ENCODE measurements at places on chromosomes 3 and 15.

GRCh38 chr3:97089621-97090020, 275.2 kb downstream of the EPHA6 start:
- no peak for DNase-seq

DNA sequence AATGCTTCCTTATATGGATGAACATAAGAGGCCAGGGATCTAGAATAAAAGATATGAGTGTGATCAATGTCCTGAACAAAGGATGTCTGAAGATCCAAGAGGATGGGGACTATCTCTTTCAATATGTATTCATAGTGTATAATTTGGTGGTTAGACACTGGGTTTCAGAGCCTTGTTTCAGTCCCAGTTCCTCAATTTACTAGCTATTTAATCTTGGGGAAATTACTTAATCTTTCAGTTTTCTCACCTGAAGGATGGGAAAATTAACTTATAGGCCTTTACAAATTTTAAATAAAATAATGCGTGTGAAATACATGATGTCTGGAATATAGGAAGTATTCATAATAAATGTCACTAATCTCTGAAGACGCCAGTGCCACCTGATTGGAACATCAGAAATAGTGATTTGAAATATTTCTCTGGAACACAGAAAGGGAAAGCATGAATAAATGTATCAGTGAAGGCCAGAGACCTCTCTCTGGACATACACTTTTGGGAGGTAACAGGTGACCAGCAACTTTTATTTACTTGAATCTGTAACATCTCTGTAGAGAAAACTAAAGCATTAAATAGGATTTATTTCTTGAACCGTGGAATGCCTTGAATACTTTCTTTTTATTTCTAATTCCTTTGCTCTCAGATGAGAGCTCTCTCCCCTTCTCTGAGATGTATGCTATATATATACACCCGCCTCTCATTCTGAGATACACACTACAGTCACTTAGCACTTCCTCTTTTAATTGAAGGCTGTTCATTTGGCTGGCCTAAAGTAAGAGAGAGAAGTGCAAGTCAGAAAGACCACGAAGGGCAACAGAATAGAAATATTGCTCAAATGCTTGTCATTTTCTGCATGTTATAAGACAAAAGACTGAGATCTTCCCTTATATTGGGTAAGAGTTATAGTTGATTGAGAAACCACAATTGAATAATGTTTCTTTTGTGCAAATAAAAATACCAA, 407.1 kb downstream of the LSAMP start:
- no peak for DNase-seq

GRCh38 chr3:14923476-14923875, 23.9 kb upstream of the NR2C2 start:
- no peak for DNase-seq

DNA sequence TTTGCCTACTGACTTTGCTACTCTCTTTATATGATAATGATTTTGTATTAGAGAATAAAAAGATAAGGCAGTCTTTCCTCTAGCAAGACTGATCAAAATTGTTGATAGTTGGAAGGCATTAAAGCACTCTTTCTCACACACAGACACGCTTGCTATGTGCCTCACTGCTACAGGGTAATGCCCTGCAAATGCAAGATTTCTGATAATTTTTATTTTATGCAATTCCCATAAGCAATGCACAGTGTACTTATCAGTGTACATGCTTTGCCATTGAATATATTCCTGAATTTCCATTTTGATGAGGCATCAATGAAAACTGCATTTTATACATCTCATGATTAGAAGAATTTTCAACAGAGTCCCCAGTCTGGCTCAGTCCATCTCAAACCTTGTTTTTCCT, 263.2 kb downstream of the CHST2 start:
- no peak for DNase-seq

DNA sequence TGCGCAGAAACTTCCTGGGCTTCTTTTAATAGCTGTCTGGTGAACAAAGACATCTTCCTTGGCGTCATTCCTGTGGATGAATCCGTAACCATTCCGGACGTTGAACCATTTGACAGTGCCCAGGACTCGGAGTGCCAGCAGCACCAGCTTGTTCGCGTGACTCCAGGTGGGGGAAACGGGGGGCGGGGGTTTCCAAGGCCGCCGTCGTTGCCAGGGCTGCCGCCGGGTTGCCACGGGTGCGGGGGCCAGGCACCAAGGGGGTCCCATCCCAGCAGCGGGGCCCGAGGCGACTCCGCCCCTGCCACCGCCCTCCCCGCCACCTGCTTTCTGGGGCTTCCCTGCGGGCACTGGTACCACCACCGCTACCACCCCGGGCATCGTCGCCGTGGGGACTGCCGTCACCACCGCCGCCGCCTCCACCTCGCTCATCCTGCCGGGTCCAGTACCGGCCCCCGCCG, 22.8 kb downstream of the RGMA start:
- no peak for DNase-seq

DNA sequence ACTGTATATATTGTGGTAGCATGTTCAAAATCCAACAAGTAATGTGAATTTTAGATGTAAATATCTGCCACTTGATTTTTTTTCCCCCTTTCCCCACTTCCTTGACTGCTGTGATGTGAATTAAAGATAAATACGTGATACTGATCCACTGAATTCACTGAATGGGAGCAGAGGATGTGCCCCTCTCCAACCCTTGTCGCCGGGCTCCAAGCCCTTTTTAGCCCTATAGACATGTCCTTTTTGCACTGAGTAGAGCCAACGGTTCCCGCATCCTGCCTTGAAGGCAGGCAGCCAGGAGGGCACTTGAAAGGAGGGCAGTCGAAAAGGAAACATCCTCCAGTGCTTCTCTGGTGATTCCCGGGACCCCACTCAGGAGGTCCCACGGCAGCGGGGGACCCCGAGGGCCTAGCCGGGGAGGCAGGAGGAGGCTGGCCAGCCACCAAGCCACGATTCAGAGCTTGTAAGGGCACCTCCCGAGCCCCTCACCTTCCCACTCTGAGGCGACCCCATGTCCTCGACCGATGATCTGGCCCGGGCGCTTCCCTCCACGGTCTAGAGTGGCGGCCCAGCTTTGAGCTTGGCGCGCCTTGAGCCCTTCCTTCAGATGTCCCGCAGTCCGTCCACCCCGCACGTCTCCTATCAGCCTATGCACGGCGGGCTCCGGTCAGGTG, 901 bp upstream of the MANF start:
- no peak for DNase-seq

DNA sequence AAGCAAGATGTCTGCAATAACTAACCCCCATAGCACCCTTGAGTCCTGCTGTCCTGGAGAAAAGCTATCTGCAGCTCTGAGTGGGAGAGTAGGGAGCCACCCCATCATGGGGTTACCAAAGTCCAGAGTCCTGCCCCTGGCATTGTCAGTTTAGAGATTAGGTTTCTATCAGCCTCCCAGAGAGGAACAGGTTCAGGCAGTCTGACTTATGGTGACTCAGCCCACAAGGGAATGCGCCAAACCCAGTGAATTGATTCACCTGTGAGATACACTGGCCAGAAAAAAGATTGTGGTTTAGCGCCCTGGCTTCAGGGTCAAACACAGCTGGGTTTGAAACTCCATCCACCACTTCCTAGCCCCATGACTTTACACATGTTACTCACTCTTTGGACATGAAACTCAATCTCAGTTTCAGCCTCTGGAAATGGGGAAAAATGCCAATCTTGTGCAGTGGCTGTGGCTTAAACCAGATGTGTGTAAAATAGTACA, 263.6 kb upstream of the HES1 start:
- peak; percentile 50 for DNase-seq

DNA sequence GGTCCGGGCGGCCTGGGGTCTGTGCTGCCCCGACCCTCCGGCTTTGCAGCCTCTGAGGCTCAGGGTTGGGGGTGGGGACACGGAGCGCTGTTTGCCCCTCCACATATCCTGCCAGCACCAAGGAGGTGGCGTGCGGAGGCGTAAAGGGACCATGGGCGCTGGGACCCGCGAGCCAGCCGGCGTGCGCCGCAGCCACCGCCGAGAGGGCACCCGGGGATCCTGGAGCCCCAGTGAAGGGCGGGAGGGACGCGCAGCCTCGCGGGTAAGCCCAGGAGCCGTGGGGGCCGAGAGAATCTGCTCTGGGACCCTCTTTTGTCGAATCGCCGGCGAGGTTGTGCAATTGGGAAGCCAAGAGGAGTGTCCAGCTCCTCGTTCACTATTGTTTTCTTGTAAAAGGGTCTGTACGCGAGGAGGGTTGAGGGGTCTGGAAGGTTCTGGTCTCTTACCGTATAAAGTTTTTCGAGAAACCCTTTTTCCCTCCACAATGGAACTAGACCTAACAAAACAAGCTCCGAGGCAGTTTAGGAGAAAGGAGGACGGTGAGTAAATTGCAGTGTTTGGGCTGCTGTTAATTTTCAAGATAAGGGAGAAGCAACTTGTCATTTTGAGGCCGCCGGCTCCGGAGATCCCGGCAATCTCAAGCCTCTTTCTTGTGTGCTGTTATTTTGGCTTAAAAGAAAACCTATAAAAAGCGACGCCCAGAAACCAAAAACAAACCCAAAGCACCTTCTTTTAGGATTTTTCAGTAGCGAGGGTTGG, 29.9 kb upstream of the ST3GAL6 start:
- no peak for DNase-seq

DNA sequence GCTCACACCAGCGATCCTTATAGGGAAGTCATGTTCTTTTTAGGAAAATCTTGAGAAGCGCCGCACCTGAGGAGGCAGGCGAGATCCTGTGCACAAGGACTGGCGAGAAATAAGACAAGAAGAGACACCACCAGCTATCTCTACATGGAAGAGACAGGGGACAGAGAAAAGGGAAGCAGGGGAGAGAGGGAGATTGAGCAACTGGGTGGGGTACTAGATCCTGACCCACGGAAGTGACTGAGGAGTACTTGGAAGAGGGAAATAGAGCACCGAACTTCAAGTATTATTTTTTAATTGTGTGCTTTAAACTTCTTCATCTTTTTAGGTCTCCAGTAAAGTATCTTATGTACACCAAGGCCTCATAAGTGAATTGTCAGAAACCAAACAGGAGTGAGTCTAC, 742.0 kb upstream of the LMCD1 start:
- DNase-seq = no peak

DNA sequence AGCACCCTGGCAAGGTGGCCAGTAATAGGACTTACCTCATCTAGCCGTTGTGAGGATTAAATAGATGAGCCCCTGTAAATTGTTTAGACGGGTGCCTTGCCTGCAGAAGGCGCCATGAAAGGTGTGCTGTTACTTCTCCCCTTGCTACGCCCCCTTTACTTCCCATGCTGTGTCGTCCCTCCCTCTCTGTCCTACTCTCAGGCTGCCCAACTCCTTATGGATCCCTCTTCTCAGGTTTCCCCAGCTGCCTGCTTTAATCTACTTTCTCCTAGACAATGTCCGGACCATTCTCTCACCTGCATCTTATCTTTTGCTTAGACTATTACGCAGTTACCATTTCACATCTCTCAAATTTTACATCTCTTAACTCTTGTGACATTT, 1.7 kb upstream of the FBXW12 start:
- DNase-seq = no peak

- no peak for DNase-seq
Measured at GRCh38 chr3:179081885-179082284, 10.3 kb upstream of the ZMAT3 start.

DNA sequence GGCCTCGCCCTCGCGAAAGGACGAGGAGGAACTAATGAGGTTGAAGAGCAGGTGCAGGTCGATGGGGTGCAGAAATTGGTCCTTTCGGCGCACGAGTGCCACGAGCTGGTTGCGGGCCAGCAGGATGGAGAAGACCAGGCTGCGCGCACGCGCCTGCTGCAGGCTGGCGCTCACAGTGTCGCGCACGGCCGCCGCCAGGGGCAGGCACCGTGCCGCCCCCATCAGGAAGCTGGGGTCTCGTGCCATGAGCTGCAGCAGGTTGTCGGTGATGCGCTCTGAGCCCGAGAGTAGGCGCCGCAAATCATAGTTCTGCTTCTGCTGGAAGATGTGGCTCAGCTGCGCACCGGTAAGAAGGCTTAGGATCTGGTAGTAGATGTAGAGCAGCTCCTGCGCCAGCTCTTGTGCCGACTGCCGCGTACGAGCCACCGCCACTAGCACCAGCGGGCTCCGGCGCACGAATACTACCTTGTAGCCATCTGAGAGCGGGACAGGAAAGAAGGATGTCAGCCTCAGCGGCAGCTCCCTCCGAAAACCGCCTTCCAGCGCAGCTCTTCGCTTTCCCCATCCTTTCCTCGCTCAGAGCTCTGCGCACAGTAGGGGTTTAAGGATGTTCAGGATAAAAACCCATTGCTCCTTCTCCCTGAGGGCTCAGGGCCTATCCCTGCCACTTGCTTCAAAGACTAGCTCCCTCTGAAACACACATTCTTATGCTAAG, 6.9 kb upstream of the MST1R start:
- no peak for DNase-seq

DNA sequence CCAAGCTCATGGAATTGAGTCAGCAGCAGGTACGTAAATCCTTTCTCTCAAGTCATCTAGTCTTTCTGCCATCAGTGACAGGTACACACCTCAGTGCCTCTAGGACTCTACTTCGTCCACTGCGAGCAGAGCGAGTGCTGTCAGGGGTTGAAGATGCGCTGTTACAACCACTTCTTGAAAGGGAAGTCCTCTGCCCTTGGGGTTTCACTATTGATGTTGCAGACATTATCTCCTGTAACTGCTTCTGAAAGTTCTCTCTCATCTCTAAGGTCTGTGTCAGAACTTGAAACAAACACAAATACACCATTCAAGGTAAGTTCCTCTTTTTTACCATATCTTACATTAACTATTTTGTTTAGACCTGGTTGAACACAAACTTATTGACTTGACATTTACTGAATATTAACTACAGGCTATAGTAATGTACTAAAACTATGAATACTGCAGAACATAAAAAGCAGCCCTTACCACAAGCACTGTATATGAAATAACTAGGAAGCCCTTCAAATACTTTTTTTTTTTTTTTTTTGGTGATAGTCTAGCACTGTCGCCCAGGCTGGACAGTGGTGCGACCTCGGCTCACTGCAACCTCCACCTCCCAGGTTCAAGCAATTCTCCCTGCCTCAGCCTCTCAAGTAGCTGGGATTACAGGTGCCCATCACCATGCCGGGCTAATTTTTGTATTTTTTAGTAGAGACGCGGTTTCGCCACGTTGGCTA, 41.5 kb downstream of the TOPBP1 start:
- peak; percentile 29 for DNase-seq

- peak; percentile 75 for DNase-seq
Measured at GRCh38 chr15:52139599-52140462, 27.3 kb upstream of the BCL2L10 start.

DNA sequence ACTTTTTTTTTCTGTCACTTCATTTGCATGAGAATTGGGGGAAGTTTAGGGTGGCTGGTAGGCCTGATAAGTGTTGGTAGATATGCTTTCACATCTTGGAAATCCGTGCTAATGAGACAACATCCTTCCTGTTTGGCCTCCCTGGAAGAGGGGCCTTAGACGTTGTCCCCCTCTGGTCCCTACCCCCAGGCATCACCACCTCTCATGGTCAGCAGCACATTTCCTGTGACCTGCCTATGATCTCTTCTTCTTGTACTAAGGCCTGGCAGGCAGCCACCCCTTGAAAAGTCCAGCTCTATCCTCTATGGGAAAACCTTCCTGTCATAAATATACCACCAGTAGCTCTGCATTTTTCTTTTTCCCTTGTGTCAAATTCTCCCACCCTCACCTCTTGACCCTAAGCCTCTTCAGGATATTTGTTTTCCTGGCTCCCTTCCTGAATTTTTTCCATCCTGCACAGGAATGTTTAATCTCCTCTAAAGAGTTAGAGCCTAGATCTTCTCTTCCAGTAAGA, 107.8 kb downstream of the SNRK start:
- DNase-seq = no peak
